ENCODE measurements at places on chromosomes 1 and 21.

- DNase-seq: peak; percentile 71
Observed at GRCh38 chr1:241323514-241324195, 33.4 kb downstream of the RGS7 start.

DNA sequence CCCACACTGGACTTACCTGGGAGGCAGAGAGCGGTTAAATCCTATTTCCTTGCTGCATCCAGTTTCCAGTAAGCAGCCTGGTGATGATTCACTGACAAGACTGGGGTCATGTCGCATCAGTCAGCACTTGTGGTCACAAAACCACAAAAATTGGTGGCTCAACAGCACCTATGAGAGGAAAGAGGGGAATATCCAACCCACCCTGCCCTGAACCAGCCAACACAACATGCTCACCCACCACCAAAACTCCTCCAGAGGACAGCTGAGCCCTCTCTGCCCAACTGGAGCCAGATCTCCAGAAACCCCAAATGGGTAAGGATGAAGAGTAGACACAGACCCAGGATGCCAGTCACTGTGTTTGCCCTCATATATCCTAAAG lies 64.0 kb downstream of the CD46 start:
- peak; percentile 75 for DNase-seq

DNA sequence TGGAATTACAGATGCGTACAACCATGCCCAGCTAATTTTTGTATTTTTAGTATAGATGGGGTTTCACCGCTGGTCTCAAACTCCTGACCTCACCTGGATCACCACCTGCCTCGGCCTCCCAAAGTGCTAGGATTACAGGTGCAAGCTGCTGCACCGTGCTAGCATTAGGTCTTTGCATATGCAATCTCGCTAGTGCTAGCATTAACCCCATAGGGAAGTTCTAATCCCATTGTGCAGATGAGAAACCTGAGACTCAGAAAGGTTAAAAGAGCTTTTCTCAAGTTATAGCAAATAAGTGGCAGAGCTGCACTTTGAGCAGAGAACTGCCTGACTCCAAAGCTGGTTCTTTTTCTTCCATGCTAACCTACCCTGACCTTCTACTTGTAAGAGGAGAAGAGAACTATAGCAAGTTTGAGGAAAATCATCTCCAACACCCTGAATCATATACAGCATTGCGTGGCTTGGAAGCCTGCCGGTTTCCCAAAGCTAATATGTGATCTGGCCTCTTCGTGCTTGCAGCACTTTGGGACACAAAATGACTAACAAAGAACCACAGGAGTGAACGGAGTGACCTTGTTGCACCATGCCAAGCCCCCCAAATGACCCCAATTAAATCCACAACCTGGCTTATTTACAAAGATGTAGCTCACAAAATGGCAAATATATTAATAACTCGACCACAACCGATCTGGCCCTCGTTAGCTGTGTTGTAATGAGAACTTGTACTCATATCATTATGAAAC lies 185.1 kb downstream of the TM2D1 start:
- no peak for DNase-seq

DNA sequence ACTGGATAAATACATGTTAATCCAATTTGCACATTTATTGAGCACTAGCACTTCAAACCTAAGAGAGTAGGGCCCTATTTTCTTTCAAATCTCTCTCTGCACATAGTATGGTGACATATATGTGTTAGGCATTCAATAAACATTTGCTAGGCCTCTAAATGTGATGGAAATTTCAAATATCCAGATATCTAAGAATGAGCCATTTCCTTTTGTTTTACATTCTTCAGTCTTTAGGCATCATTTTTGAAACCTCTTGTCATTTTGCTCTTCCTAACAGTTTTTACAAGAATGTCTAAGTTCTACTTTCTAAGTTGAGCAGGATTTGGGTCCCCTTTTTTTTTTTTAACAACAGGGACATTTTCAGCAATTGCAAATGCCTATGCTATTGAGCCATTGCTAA lies 395.7 kb upstream of the ST6GALNAC5 start:
- no peak for DNase-seq

- no peak for DNase-seq
Observed at GRCh38 chr1:209319057-209319432, 264.5 kb upstream of the CAMK1G start.

DNA sequence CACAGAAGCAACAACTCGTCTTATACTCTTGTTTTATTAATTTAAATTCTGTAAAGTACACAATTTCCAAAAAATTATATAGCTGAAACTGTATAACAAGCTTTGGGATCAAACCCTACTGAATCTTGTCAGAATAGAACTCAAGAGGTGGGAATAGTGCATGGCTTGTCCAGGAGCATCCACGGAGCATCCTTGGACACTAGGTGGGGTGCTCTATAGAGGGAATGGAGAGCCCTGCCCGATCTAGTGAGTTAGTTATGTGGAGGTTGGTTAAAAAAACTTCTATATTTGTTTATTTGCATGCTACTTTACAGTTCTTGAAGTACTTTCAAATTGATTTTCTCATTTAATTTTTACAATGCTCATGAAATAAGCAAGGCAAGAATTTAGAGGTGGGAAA lies 28.3 kb downstream of the ROR1 start:
- no peak for DNase-seq

DNA sequence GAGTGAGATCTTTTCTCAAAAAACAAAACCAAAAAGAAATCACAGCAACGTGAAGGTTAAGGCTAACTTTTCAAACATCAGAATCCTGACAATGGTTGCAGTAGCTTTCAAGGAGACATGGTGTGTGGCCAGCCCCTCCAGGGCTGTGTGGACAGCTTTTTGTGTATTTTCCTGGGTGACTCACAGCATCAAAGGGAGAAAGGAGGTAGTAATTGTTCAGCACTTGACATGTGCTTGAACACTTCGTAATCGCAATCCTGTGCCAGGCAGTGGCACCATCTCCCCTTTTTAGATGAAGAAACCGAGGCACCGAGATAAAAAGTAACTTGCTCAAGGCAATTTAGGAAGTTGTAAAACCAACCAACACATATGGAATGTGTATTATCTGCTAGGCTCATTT lies 10.3 kb downstream of the NBL1 start:
- DNase-seq: no peak

- no peak for DNase-seq
Observed at GRCh38 chr1:48215222-48215621, 7.3 kb upstream of the SLC5A9 start.

DNA sequence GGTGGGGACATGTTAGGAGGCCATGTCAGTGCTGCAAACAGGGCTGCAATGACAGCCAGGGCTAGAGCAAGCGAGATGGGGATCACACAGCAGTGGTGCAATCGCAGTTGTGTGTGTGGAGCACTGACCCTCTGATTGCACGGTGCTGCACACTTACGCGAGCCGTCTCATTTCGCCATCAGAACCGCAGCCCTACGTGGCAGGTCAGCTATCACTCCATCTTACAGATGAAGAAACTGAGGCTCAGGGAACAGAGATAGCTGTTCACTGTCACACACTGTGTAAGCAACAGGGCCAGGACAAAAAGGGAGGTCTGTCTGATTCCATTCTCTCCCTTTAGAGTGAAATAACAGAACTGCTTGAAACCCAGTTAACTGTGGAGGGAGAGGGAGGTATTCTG lies 104.8 kb upstream of the SLC45A1 start:
- DNase-seq: no peak

- no peak for DNase-seq
Observed at GRCh38 chr1:39761016-39761415, 10.1 kb downstream of the OXCT2 start.

- DNase-seq: no peak
Observed at GRCh38 chr1:43184995-43185394, 12.9 kb downstream of the CFAP57 start.

Measured in activated CD4-positive, alpha-beta T cell treated with anti-CD3 and anti-CD28 coated beads, Interleukin-2, amount 10 ng/mL, durations not matched to agents 24 days and 14 days (primary cell).